GM12878 (cell line): ENCODE measurements at places on chromosomes 7 and 10. TPM values are rescaled to one million over a fixed set of nuclear protein-coding genes. Genes with fewer than 3 reads are reported as not detected.

- no peak for DNase-seq
Observed at GRCh38 chr10:20954519-20954918, 57.4 kb upstream of the NEBL start.

GRCh38 chr7:81846398-81846797, 76.6 kb upstream of the HGF start:
- peak; percentile 57 for DNase-seq

GRCh38 chr7:105587909-105588635, 6.8 kb upstream of the EFCAB10 start:
- no peak for DNase-seq

GRCh38 chr7:128872394-128872824, 9.8 kb downstream of the ATP6V1F start:
- no peak for DNase-seq

- DNase-seq, result no peak
Observed at GRCh38 chr10:116121640-116122525, 151.1 kb downstream of the GFRA1 start.

DNA sequence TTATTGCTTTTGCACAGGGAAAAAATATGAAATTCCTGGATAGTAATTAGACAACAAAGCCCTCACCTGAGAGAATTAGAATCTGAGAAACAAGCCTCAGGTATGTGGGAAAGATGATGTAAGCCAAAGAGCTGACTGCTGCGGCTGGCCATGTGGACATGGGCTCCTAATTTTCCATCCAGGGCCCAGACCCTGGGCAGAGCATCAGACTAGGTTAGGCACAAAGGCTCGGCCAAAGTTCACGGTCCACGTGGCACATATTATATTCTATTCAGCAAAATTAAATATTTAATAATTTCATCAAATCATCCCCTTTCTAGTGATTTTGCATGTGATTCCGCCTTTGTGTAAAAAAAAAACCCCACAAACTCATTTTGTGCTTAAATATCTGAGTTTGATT, 5.1 kb downstream of the CYP3A4 start:
- no peak for DNase-seq

DNA sequence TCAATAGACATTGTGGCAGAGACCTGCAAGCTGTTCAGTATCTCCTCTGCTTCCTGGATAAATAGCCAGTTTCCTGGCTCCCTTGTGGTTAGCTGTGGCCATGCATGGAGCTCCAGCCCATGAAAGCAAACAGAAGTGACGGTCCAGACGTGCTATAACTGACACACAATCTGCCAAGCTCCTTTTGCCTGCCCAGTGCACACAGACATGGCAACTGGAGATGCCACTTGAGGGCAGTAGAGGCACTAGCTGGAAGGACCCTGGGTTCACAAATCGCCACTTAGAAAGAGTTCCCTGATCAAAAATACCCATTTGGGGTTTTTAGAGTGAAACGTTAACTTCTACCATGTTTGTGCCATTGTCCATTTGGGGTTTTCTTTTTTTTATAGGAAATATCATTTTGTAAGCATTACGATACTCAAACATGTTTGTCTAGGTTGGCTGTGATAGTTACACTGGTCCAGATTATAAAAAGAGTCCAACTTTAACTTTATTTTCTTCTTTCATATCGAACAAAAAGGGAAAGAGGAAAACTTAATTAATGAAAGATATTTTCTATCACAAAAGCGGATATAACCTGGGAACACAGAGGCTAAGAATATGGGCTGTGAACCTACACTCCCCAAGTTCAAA, 31.3 kb downstream of the KIN start:
- DNase-seq, result no peak

- DNase-seq, result no peak
Observed at GRCh38 chr7:75815418-75816064, 1.9 kb upstream of the CCL24 start.

- no peak for DNase-seq
Observed at GRCh38 chr7:138649506-138649905, 51.7 kb downstream of the SVOPL start.

DNA sequence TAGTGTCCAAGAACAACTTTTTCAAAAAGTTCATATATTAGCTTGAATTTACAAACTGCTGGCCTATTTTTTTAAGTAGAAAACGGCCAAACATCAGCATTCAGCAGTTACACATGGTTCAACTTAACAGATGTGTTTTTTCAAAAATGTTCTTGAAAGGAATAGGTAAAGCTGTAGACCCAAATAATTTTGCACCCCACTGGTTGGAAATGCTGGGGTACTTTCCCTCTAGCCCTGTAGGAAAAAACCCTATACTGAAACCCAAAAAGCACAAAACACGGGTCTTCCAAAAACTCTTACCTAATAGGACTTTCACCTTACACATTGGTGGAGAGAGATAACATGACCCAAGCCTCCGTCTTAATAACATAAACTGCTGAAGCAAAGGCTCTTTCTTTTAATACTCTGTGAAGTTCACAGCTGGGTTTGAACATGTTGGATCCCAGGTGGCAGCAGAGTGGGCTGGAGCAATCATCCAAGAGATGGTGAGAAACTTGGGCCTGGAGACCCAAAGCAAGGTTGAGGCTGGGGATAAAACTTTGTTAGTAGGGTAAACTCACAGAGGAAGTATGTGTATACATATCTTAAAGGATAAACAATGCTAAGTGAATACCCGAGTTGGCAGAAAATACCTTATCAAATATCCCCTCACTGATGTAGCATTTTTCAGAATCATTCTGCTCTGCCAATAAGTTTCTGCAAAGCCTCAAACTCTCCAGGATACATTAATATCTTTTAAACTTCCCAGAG, 629 bp upstream of the DNAJC9 start:
- no peak for DNase-seq

- DNase-seq, result no peak
Observed at GRCh38 chr7:106309362-106309761, 24.6 kb upstream of the NAMPT start.

- no peak for DNase-seq
Observed at GRCh38 chr7:46539892-46540483, 618.9 kb upstream of the IGFBP3 start.

- DNase-seq, result no peak
Observed at GRCh38 chr7:23043441-23043840, 29.5 kb upstream of the HYCC1 start.

DNA sequence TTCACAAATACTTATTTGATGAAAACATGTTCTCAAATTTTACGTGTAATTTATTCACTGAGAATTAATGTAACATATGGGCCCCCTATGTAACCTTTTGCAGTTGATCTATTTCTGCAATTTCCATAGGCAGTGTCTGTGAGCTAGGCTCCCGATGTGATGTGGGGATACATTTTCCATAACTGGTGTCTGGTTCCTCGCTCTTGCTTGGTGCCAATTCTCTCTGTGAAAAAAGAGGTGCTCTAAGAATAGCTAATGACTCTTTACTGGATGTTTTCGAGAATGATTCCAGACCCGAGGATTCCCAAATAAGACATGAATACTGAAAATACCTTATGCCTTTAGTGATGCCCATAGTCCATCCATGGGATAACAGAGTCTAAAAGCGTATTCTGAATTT, 286.7 kb upstream of the FZD8 start:
- DNase-seq, result no peak

DNA sequence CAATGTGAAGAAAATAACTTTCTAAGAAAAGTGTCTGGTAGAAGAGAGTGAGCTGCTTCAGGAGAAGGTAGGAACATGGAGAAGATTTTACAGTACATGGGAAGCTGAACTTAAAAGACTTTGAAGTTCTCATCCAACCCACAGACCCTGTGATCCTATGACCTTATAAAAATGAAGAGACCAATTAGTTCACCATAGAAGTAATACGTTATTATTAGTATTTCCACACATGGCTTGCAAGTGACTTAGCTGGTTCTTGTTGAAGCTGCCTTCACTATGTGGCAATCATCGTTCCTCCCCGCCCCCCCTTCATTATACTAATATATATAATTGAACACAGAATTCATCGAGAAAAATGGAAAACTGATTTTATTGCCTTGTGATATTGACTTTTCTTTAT, 129.1 kb downstream of the SND1 start:
- DNase-seq, result no peak

The CUBN gene
- polyA plus RNA-seq, result not detected in 2 replicates

The GIMAP7 gene
- 5.1 and 5.8 TPM in 2 replicates for polyA plus RNA-seq

The ZFAND2A gene
- polyA plus RNA-seq, result 23.1 and 23.3 TPM in 2 replicates

The INHBA gene
- not detected in 2 replicates for polyA plus RNA-seq

The PDE6C gene
- not detected in 2 replicates for polyA plus RNA-seq

The INMT gene
- polyA plus RNA-seq, result not detected in 2 replicates
